ENCODE measurements at places on chromosomes 2 and 18.
A peak's percentile ranks its signal among the peaks of the same experiment; 100 is the strongest.

DNA sequence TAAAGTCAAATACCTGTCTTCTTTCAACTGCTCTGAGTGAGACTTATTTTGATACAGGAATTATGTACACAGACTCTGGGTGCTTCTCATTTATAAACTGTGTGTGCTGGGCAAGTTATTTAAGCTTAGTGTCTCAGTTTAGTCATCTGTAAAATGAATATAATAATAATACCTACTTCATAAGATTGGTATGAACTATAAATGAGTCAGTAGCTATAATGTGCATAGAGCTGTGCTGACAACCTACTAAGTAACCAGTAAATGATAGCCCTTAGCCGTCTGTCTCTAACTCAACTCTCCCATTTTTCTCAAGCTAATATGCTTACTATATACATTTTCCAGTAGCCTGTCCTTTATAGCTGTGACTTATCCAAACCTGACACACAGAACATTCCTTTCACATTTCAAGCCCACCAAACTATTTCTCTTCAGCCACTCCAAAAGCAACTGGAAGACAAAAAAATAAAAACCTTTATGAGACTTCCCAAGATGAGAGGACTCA is 319.8 kb downstream of the ETAA1 start:
- no peak for DNase-seq

DNA sequence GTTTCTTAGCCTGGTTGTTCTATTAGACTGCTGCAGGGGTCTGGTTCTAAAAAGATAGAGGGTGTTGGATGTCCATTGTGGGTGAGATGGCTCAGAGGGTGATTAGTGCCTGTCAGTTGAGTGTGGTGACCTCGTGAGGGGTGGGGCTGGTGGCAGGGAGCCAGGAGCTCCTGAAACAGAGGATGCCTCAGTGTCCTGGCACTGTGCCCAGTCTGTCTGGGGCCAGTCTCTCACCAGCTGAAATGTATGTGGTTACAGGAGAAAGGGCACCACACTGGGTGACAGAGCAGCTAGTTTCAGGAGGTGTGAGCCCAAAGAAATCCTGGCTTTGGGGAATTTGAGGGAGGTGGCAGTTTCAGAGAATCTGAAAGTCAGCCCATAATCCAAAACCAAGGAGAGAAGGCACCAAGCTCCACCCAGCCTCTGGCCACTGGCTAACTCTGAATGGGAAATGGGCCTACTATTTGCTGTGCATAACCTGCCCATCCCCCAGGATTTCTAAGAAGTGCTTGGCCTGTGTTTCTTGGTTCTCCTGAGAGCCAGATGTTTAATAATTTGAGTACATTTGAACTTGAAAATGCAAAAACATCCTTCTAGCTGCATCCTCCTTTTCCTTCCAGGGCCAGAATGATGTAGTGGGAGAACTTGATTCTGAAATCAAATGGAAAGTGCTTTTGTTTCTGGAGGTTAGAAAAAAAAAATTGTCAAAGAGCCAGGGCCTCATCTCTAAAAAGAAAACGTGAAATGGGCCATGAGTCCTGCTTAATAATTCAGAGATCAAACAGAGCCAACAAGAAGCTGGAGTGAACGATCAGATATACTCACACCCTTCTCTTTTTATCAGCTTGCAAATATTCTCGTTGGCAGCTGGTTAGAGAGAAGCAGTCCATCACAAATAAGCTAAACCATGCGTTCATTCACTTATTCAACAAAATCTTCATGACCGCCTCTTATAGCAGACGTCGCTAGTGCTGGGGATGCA is 92.3 kb downstream of the B3GNT2 start:
- no peak for DNase-seq

- DNase-seq, result peak; percentile 92
Observed at GRCh38 chr2:133434959-133435668, 133.1 kb downstream of the NCKAP5 start.

GRCh38 chr2:212535996-212536816 is 2.4 kb downstream of the ERBB4 start:
- DNase-seq, result peak; percentile 50

GRCh38 chr2:234245945-234246344 is 195.4 kb downstream of the SPP2 start:
- DNase-seq, result no peak

Data from NCI-H524 treated with DMSO at 0.1 percent for 48 hours (cell line).